ENCODE measurements at places on chromosomes 2 and 18.

- DNase-seq: no peak
Measured at GRCh38 chr18:41618147-41618546, 336.9 kb upstream of the PIK3C3 start.

DNA sequence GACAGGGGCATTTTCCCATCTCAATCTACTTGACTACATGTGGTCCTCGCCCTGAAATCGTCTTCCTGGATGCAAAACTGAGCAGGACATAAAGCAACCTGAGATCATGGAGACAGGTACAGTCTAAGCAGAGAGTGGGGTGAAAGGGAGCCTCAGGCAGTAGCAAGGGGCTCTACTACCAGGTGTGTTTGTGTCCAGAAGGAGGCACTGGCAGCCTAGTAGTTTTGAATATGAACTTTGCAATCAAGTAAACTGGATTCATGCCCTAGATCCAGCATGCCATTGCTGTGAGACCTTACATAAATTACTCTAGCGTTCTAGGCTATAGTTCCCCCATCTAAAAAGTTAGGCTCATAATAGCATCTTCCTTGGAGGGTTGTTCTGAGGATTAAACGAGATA lies 147.4 kb downstream of the TXNL1 start:
- DNase-seq: no peak

DNA sequence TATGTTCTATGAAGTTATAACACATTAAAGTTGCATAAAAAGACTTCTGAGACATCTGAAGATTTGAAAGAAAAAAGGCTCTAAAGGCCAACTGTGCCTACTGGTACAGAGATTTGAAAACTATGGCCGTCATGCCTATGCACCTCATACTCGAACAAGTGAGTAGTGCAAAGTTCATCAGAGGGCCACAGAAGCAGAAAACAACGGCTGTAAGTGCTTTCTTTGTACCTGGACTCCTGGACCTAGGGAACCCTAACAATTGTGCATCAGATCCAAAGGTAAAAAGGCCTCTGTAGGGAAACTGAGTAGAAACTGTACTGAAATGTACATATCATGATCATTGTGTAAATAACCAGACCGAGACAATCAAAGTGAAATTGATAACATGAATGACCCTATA lies 230.4 kb upstream of the CHST9 start:
- DNase-seq: no peak

- DNase-seq: no peak
Measured at GRCh38 chr2:20571231-20571630, 79.7 kb downstream of the HS1BP3 start.

- no peak for DNase-seq
Measured at GRCh38 chr2:22037274-22037673, 913.5 kb downstream of the TDRD15 start.

GRCh38 chr2:98487806-98488189 lies 43.1 kb downstream of the INPP4A start:
- no peak for DNase-seq

- peak; percentile 49 for DNase-seq
Measured at GRCh38 chr2:73823916-73824523, 4.7 kb upstream of the STAMBP start.

- DNase-seq: no peak
Measured at GRCh38 chr2:67619204-67619603, 222.1 kb downstream of the ETAA1 start.

GRCh38 chr18:70419526-70419925 lies 130.7 kb downstream of the SOCS6 start:
- no peak for DNase-seq

DNA sequence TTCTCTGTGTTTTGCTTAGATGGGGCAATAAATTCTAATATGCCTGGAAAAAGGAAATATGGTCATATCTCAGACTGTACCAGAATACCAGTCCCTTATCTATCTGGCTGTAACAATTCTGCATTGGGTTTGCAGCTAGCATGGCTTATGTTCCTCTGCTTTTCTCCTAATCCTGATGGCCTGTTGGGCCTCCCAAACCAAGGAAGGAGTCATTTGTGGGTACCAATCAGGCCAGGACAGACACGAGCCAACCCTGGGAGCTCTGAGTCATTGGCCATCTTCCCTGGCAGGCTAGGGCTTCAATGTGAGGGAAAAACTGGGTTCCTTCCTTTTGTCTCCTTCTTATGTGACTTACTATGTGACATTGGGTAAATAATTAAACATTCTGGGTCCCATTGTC lies 12.0 kb downstream of the SMARCAL1 start:
- DNase-seq: no peak

DNA sequence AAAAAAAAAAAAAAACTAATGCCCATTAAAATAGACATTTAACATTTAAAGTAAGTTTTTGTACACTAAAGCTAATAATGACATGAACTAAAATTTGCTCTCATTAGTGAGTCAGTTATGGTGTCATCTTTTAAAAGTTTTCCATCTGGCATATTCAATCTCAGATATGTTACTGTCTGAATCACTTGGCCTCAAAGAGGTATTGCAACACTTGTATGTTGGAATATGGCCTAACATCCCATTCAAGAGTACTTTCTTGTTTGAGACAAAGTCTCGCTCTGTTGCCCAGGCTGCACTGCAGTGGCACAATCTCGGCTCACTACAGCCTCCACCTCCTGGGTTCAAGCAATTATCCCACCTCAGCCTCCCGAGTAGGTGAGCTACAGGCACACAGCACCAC lies 169.7 kb downstream of the TMEM163 start:
- no peak for DNase-seq

DNA sequence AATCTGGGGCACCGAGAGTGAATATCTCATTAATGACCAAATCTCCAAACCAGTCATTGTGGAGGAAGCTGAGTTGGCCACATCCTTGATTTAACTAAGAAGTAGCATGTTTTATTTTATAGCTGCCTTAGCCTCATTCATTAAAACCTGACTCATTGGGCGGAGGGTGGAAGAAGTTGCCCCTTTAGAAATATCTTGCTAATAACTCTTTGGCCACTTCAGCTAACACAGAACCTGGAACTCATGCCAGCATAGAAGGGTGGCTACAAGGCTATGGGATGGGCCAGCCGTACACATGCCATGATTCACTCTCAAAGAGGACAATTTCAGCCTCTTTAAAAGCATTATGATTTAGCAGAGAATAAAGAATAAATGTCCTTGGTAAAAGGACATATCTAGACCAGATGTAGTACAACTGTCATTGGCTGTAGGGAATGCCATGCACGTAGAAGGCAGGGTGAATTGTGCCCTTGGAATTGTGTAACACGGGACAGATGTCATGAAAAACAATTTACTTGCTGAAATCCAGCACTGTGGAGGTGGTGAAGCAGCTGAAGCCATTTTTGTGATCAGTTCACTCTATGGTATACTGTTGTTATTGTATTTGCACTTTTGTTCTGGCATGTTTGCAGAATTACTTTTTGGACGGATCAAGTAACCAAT lies 330.0 kb downstream of the PLCL1 start:
- DNase-seq: no peak

- no peak for DNase-seq
Measured at GRCh38 chr2:216352653-216353270, 19.5 kb downstream of the MARCHF4 start.

GRCh38 chr2:39719317-39719716 lies 53.6 kb downstream of the TMEM178A start:
- DNase-seq: no peak

DNA sequence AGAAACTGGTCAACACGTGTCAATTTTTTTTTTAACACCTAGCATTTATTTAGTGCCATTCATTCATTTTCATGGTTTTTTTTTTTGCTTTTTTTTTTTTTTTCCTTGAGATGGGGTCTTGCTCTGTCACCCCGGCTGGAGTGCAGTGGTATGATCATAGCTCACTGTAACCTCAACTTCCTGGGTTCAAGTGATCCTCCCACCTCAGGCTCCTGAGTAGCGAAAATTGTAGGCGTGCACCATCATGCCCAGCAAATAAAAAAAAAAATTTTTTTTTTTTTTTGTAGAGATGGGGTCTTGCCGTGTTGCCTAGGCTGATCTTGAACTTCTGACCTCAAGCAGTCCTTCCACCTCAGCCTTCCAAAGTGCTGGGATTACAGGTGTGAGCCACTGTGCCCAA lies 21.1 kb downstream of the USP14 start:
- DNase-seq: no peak

DNA sequence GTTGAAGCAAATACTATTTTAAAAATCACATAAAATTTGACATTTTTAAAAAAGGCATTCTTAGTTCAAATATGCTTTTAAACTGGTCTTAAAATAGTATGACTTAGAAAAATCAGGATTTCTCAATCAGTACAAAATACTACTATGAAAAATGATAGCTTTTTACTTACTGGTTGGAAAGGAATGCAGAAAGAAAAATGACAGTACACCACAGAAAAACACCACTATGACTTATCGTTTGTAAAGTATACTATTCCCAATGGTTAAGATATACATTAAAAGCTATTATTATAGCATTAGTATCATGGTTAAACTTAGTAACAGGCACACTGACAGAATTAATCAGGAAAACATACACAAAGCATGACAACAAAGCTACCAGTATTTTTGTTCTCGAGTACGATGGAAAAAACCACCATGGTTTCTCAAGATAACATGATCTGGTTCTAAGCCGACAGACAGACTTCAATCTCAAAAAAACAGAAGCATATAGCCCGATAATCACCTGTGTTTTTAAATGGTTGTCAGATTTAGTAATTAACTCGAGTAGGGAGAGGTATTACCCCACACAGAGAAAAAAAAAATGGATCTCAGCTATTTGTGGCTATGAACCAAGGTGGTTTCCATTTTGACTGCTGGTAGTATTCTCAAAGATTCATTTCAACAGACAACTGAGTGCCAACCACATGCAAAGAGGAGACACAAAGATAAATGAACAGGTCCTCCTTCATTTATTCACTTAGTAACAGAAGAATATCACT lies 39.1 kb downstream of the CUL3 start:
- no peak for DNase-seq

- DNase-seq: no peak
Measured at GRCh38 chr18:55821219-55821618, 233.2 kb upstream of the TCF4 start.

DNA sequence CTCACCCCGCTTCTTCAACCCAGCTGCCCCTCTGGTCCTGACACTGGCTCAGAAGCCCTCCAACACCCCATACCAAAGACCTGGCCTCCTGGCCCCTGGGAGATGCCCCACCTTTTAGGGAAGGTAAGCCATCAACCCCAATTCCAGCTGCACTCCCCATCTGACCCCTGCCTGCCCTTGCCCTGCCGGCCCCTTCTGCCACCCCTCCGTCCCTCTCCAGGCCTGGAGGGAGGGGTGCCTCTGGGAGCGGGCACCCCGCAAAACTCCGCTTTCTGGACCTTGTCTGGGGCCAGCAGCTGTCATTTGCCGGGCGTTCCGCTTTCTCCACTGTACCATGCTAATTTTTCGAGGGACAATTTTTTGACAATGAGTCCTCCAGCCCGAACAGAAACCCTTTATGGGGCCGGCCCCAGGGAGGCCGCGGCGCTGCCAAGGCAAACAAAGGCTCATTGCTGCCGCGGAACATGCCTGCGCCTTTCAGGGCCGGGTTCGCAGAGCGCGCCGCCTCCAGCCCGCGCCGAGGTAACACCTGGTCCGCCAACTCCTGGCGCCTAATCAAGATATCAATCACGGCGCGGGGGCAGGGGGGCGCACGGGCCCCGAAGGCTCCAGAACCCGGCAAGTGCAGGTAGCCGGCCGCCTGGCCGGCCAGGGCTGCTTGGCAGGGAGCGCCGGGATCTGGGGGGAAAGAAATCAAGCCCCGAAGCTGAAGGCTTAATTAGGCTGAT lies 96.0 kb downstream of the INHBB start:
- no peak for DNase-seq

GRCh38 chr18:46158499-46158898 lies 54.3 kb downstream of the HAUS1 start:
- no peak for DNase-seq

GRCh38 chr18:32775628-32776027 lies 2.8 kb upstream of the KLHL14 start:
- no peak for DNase-seq

GRCh38 chr18:35949903-35950627 lies 22.4 kb upstream of the RMP24 start:
- DNase-seq: no peak

GRCh38 chr2:54330926-54331835 lies 75.2 kb upstream of the TSPYL6 start:
- DNase-seq: no peak

- DNase-seq: no peak
Measured at GRCh38 chr2:55175254-55176093, 56.6 kb downstream of the CLHC1 start.

GRCh38 chr18:54109131-54109683 lies 115.3 kb downstream of the MBD2 start:
- peak; percentile 24 for DNase-seq

DNA sequence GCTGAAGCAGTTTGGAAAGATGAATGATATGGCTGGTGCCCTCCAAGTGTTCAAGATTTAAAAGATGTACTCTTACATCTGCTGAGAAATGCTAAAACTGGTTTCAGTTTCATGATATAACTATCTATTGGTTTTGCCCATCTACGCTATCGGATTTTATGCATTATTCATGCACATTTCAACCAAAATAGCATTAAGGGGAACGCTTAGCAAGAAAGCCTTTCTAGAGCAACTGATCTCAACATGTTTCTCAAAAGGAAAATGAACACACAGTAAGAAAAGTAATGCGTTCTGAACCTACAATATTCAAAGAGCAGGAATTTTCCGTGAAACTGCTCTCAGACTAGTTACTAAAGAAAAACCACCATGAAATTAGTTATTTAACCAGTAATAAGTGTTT lies 93.9 kb downstream of the CABYR start:
- no peak for DNase-seq

GRCh38 chr2:218089259-218089658 lies 20.2 kb downstream of the RUFY4 start:
- DNase-seq: no peak

- DNase-seq: no peak
Measured at GRCh38 chr2:217293046-217293445, 433.2 kb upstream of the TNP1 start.

DNA sequence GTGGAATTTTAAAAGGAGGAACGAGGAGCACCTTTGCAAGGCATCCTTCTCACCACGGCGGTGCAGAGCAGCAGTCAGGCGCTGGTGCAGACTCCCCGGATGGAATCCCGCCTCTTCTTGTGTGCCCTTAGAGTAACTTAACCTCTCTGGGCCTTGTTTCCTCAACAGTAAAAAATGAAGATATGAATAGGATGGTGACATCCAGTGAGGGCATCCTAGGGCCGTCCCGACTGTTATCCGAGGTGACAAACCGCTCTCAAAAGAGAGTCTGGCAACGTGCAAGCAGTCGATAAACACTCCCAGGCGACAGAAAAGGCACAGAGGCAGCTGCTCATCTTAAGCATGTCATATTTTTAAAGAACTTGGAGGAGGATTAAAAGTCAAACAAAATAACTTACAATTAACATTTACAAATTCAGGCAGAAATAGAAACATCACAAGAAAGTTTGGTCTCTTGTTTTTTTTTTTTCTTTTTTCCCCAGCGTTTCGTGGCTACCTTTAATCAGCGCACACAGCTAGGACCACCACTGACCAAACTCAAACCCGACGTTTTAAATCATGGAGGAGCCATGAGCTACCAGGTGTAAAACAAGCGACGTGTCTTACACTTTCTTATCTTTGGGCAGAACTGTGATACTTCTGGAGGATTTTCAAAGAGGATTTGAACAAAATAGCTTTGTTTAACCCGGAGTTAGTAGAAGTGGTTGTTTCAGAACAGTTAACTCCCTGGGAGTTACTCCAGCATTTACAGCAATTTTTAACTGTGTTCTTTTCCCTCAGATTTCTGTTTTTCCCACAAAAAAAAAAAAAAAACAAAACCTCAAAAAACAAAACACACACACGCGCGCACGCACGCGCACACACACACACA lies 2.1 kb downstream of the MBP start:
- no peak for DNase-seq

GRCh38 chr18:52426041-52426440 lies 86.0 kb downstream of the DCC start:
- DNase-seq: no peak

Measured in HS-27A (cell line).